ENCODE measurements at places on chromosomes 11 and 22. TPM values are rescaled to one million over a fixed set of nuclear protein-coding genes. Genes with fewer than 3 reads are reported as not detected.

The C11orf86 gene
- total RNA-seq = not detected

DNA sequence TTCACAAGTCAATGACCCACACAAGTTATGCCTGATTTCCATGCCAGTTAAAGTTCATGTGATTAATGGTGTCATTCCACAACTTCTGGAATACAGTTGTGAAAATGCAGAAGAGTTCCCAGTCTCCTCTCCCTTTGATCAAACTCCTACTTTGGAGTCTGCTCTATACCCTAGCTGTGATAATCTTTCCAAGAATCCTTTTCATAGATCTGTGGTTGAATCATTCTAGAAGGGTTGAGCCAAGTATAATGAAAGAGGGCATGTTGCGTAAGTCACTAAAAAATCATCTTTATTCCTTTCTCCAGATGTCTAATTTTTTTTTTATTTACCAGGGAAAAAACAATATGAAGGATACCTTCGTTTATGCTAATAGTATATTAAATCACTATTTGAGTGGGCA, 89.7 kb upstream of the CARD18 start:
- DNase-seq = no peak

DNA sequence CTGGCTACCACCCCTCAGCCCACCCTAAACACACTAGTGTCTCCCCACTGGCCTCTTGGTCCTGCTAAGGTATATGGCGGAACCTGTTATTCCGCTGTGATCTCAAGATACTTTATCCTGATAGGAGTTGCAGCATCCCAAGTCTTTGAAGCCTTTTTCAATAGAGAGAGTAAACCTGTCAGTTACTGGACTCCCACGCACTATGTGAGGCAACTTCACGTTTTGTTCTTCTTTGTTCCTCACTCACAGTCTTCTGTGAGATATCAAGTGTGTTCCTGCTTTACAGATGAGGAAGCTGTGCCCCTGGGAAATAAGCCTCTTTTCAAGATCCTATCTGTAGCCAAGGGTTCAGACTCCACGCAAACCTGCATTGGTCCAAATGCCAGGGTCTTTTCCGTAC, 127.8 kb downstream of the MYO18B start:
- no peak for DNase-seq

DNA sequence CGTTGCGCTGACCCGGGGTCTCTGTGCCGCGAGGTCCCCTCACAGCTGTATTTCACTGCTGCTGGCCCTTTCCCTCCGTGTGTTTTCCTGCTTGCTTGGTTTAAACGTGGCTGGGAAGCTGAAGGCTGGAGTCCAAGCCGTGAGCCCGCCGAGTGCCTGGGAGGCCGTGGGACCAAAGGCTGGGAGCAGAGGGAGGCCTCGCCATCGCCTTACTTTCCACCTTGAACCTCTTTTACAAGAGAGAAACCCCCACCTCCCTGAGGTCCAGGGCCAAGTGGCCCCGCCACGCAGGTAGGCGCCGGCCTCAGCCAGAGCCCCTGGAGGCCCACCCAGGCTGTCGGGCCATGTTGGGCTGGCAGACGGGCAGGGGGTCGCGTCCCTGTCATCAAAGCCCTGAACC, 411.6 kb downstream of the TBC1D22A start:
- DNase-seq = no peak

GRCh38 chr11:103532133-103532788, 423.0 kb downstream of the DYNC2H1 start:
- no peak for DNase-seq

- DNase-seq = peak; percentile 28
These were observed 1.6 kb upstream of the KMT2A start for GRCh38 chr11:118434553-118435289.

DNA sequence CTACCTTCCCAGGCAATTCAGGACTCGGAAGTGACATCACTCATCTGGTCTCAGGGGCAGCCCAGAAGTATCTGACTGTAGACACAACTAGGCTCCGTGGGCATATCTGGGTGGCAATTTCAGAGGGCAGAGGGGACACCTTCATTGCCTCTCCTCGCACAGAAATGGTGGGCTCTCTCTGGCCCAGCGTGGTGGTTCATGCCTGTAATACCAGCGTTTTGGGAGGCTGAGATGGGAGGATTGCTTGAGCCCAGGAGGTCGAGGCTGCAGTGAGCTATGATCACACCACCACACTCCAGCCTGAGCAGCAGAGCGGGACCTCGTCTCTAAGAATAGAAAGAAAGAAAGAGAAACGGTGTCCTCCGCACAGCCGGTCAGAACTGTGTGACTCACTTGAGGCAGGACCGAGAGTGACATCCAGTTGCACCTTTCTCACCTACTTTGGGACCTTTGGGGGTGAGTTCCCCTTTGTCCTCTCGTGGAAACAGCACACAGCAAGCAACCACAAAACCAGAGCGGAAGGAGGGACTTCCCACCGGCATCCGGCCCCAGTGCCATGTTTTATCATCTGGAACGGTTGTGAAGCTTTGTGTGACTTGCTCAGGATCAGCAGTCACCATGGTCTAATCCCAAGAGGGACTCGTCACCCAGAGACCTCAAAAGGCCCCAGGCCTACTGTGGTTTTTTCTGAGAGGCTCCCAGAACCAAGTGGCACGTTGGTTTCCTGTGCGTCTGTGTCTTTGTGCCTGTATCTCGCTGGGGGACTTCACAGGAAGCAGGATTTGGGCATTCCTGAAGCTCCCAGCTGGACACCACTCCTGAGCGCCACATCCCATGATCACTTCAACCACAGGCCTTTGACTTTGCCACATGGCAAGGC, 38.4 kb upstream of the EMID1 start:
- no peak for DNase-seq

Data from cerebellum (tissue), 4 donors.